ENCODE measurements at places on chromosomes 1 and 21.

DNA sequence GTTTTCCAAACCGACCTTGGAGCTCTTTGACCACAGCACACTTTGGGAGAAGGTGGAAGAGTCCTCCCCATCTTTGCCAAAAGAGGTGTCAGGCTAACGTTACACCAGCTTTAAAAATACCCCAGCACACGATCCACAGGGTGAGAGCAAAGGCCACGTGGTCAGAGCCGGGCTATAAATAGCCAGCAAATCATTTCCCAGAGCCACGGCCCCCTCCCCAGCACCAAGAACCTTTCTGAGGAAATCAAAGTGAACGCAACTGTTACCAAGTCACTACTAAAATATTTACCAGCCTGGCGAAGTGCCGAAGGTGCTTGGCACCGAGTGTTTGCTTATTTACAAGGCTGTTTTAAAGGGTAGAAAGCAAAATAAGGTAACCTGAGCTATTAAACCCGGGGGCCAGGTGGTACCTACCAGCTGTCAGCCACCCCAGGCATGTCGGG lies 72.4 kb downstream of the CASZ1 start:
- DNase-seq: peak; percentile 69

DNA sequence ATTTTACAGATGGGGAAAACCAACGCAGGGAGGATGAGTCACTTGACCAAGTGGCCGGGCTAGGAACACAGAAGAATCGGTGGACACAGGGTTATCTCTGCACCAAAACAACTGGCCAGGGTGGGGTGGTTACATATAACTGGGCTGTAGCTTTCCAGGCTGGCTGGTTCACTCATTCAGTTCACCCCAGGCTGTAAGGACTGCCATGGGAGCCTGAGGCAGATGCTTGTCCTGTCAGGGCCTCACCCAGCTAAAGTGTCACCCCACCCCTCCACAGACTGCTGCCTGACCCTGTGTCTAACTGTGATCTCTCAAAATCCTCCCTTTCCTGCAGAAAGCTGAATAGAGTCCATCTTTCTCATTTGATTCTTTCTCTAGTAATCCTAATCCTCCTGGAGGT lies 387.3 kb downstream of the RYR2 start:
- no peak for DNase-seq

GRCh38 chr21:28267449-28267848 lies 725.2 kb downstream of the LTN1 start:
- no peak for DNase-seq

DNA sequence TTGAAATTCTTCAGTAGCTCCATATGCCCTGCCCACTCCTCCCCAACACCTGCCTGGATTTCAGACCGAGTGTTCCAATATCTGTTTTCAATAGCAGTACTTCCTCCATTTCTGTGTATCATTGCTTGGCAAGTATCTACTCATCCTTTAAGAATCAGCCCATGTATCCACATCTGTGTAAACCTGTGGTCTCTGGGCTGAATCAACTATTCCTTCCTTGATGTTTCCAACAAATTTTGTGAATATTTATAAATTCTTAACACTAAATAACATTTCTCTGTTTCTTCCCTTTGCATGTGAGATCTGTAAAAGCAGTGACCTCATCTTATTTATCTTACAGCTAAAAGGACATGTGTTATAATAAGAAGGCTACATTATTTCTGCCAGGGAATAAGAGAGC lies 26.0 kb upstream of the UAP1 start:
- DNase-seq: no peak

- DNase-seq: no peak
Observed at GRCh38 chr1:29864431-29865022, 628.2 kb downstream of the PTPRU start.

- DNase-seq: peak; percentile 61
Observed at GRCh38 chr1:46667782-46668760, at the start of gene ATPAF1. Gene ATPAF1, minus strand, starts transcription at chr1:46668364. Its CDS starts 42 bp downstream, at chr1:46668322.

DNA sequence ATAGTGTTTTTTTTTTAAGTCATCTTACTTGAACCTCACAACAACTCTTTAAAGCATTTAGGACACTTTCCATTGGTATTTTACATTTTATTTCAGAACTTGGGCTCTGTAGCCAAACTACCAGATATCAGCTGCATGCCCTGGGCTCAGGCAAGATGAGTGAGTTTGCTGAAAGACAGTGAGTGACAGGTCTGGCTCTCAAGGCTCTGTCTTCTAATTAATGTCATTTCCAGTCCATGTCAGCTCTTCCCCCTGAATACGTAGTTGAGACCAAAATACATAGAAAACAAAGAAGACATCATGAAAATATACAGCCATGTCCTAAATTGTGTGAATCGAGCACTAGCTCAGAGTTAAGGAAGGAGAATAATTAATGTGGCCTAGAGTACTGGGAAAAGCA lies 39.7 kb downstream of the PRRX1 start:
- DNase-seq: no peak

DNA sequence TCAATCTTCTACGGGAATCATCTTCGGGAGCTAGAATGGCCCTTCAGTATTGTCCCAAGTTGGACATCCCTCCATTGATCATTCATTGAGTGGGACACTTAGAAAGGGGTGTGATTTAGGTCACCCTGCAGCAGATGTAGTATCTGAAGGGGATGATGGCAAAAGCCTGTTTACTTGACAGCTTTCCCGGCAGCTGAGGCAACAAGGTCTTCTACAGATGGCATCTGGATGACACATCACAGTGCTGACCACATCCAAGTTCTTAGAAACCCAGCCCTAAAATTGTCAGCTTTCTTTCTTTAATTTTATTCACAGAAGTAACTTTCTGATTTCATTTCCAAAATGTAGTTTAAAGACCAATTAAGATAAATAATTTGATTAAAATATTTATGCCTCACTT lies 150.3 kb downstream of the AMY1C start:
- no peak for DNase-seq

Data from uterus (tissue), 4 donors.